ENCODE measurements at places on chromosomes 2 and 18. TPM values are rescaled to one million over a fixed set of nuclear protein-coding genes. Genes with fewer than 3 reads are reported as not detected.

The KCNJ3 gene
- total RNA-seq = not detected

The DSG1 gene
- total RNA-seq = not detected

The KATNAL2 gene
- 15.0 TPM for total RNA-seq

The ADCYAP1 gene
- total RNA-seq = 5.0 TPM

The LHCGR gene
- not detected for total RNA-seq

DNA sequence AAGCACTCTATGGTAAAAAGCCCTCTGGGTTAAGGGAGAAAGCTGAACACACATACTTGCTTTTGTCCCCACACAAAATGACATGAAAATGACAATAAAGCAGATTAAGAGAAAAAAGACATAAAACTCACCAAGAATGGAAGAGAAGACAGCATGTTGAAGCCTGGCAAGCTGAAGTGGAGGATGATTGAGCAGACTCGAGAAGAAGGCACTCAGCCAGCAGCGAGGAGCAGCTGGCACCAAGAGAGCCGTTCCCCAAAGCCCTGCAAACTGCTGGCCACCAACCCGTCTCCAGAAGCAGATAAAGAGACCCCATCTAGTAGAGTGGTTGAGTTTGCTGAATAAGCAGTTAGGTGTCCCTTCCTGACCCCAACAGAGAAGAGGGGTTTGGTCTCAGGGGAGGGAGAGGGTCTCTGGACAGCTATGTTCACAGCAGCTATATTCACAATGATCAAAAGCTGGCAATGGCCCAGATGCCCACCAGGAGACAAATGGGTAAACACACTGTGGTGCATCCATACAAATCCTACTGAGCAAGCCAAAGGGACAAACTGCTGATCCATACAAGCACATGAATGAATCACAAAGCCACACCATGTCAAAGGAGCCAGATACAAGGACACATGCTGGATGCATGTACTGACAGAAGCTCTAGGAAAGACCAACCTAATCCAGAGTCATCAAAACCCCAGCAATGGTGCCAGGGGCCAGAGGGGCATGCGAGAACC lies 36.9 kb downstream of the FAM168B start:
- peak; percentile 50 for DNase-seq

DNA sequence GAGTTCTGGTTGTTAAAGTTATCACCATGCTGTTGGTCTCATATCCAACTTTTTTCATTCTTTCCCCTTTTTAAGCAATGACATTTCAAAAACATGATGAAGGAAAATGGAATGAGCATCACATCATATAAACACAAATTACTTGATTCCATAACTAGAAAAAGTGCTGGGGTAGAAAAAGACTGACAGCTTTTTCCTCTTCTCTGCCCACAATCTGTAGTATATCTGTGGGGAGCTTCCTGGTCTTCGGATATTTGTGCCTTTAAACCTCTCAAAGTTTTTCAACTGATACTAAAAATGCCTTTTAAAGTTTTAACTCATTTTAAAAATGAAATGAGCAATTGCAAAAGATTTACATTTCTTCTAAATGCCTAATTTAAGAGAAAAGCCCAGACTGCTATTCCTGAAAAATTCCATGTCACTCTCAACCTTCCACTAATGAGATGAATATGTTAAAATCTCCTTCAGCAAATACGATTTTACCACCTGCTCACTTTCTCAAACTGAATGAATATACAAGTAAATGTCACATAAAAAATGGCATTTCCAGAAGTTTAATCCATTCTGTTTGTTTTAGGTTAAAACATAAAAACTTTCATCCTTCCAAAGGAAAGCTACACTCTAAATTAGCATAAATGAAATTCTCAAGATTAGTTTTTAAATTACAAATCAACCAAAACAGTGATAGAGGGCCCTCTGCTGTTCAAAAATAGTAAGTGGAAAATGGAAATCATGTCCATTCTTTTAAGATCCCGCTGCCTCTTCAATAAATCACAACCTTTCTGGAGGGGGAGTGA lies 2.1 kb downstream of the DNAH7 start:
- DNase-seq = peak; percentile 20

- no peak for DNase-seq
Measured at GRCh38 chr2:8376603-8377410, 305.0 kb upstream of the ID2 start.

DNA sequence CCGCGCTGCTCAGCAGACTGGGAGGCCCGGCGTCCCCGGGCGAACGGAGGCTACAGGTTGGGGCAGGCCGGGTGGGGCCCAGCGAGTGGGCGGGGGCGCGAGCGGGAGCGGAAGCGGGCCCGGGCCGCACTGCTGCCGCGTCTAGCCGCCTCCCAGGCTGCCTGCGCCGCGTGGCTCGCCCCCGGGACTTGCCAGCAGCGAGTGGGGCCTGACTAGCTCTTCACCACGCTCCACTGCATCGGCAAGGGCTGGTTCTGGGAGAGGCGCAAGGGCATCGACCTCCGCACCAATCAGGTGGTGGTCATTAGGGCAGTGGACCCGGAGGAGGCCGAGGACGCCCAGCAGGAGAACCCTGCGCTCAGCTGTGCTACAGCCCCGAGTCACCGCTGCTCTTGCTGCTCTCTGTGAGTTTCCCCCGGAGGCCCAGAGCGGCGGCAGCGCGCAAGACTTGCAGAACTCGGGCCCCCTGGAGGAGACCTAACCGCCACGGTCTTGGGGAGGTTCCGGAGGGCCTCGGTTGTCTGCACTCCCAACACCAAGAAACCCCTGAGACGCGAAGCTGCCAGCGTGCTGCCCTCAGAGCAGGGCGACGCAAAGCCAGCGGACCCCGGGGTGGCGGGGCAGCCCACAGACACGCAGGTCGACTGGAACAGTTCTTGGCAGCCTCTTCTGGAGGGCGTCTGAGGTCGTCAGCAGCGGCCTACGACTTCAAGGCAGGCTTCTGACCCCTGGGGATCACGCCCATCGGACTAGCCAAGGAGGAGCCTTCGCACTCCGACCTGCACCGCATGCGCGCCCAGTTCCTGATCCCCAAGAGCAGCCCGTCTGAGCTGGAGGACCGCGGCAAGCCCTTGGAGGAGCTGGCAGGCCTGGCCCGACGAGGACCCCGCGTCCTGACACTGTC lies 27.2 kb upstream of the PTPN2 start:
- no peak for DNase-seq

DNA sequence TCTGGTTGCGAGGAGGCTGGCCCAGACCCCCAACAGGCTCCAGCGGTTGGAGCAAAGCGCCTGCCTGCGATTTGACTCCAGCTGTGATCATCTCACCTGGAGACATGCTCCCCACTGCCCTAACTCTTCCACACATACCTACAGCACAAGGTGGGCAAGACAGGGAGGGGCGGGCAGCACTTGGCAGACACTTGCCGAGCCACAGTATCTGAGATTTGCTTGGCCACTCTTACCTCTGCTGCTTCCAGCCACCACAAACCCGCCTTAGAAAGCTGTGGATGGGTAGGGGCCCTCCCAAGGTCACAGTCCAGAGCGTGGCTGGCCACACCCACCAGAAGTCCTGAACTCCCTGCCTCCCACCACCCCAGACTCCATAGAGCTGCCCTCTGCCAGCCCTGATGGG lies 8.2 kb downstream of the CYP26B1 start:
- DNase-seq = no peak

DNA sequence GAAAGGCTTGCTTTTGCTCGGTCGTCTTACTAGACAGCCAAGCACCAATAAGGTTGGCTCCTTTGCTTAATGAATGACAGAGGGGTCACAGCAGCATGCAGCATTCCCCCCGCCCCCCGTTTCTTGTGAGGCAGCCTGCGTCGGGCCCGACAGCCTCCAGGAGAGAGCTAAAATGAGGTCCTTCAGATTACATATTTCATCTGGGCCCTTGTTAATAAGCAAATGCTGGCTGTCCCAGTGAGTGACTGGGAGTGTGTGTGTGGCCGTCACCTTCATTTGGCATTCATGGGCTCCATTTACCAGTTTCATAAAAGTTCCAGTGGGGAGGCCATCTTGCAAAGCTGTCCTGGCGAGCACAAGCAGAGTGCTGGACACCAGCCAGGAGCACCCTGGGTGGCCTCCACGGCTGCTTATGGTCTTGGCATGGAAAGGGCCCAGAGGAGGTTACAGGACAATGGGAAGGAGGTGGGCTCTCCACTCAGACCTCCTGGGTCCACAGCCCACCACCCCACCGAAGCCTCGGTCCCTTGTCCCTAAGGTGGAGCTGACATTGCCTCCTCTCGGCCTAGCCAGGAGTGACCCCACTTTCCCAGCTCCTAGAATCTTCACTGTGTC lies 37.2 kb downstream of the ODC1 start:
- no peak for DNase-seq

DNA sequence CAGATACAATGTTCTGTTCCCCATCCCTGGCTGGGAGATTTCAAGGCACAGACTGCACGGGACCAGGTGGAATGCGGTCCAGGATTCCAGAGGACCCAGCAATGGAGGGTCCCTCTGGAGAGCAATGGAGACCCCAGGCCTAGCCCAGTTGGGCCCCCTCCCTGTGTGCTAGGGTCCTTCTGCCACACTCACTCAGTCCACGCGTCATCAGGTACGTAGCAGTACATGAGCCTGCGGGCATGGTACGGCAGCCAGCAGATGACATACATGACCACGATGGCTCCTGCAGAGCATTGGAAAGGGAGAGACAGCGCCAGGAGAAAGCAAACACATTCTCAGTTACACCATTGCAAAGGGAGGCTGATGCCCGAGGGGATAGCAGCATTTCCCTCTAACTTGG lies 10.1 kb downstream of the NTSR2 start:
- no peak for DNase-seq

DNA sequence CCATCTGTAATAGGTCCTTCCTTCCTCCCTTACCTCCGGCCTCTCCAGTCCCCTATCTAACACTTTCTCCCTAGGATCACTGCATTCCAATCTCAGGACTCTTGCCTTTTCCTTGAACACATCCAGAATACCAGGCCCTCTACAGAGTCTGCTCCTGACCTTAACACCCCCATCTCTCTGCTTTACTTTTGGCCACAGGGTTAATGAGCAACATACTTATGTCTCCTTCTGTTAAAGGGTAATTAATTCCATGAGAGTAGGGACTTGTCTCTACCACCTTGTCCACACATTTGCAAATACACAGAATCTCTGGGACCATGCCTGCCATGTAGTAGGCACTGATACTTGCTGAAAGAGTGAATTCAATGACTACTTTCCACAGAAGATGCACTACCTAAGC lies 94.9 kb downstream of the COBLL1 start:
- DNase-seq = no peak

GRCh38 chr18:23887035-23887434 lies 127.5 kb upstream of the TTC39C start:
- no peak for DNase-seq

DNA sequence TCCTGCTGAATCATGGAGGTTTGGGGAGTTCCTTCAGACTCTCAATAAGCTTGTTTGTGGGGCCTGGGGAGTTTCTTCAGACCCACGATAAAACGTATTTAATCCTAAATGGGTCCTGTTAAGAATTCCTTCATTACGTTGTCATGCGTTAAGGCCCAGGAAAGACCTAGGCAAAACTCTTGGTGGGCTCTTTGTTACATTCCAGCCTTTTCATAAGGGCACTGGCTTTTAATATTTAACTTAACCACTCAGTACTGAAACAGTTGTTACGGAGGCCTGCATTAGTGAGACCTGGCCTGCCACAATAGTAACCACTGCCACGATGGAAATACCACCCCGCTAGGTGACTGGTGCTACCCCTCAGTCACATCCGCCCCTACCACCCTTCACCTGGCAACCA lies 17.5 kb upstream of the BIN1 start:
- no peak for DNase-seq

- DNase-seq = no peak
Measured at GRCh38 chr2:238717084-238717483, 130.8 kb upstream of the TWIST2 start.

DNA sequence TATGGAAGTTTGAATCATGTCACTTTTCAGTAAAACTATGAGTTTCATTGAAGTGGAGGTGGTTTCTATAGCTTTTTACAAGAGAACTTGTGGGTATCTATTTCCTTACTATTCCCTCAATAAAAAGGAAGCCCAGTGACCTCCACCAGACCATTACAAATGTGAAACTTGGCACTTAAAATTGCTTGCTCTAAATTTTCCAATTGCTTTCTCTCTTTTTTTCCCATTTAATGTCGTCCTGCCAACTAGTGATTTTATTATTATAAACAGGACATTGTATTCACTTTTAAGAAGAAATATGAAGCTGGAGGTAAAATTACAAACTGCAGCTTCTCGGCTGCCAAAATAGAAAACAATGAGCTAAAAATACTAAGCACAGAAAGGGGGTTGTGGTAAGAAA lies 208.2 kb upstream of the ALPP start:
- DNase-seq = peak; percentile 21

- DNase-seq = no peak
Measured at GRCh38 chr2:6664332-6665061, 201.2 kb downstream of the CMPK2 start.

GRCh38 chr18:61772293-61772848 lies 120.4 kb downstream of the RNF152 start:
- no peak for DNase-seq

DNA sequence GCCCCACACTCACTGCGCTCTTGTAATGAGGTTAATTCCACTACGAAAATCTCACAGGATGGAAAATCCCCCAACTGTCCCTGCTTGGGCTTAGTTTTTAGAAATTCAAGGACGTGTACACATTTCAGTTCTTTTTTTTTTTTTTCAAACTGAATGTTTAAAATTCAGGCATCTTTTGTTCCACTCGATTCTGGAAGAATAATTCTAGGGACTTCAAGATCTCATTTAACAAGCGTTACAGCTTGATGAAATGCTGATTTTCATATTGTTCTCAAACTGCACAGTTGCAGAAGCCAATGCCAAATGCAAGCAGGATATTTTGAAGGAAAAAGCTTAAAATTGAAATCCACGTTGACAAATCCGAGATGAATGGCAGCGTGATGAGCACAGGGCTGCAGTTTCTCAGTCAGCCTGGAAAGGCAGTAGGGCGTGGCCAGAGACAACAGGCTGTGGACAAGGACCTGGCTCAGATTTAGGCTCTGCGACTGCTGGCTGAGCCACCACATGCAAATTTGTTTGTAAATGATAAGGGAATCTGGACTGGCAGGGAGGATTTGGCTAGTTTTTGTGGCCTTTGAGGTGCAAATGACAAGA lies 128.1 kb upstream of the MYCN start:
- DNase-seq = no peak

DNA sequence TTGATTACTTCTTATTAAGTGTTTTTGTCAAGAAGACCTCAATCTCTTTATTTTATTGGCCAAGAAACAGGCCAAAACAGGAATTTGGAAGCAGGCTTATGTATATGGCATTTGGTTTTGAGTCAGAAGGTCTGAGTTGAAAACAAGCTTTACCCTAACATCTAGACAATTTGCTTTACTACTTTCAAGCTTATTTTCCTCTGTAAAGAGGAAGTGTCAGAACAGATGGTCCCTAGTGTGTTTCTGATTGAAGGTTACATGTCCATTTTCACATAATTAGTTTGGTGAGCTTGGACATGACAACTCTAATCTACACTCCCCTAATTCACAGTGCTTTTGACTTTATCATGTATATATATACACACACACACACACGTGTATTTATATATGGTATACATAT lies 19.8 kb upstream of the MAP4K4 start:
- DNase-seq = no peak

GRCh38 chr2:239312741-239313667 lies 87.8 kb downstream of the HDAC4 start:
- DNase-seq = no peak

DNA sequence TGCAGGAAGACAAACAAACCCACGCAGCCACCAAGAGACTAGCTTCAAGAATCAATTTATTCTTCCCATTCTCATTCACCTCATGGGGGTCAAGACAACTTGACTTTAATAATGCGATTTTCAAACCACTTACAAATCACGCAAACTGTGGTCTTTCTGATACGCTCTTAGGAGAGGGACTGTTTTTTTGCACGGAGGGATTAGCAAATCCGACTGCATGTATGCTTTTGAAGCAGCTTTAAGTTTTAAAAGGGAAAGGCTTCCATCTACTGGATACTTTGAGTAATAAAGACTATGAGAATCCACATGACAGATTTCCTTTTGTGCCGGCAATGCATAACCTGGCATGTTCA lies 322.9 kb upstream of the KCNJ3 start:
- peak; percentile 90 for DNase-seq
